Stimulated activated CD4-positive, alpha-beta T cell treated with anti-CD3 and anti-CD28 coated beads, Interleukin-1b, Interleukin-23, amount 100 ng/mL, for 24 hours (primary cell): ENCODE measurements at places on chromosomes 2 and 18.
A peak's percentile ranks its signal among the peaks of the same experiment; 100 is the strongest.

DNA sequence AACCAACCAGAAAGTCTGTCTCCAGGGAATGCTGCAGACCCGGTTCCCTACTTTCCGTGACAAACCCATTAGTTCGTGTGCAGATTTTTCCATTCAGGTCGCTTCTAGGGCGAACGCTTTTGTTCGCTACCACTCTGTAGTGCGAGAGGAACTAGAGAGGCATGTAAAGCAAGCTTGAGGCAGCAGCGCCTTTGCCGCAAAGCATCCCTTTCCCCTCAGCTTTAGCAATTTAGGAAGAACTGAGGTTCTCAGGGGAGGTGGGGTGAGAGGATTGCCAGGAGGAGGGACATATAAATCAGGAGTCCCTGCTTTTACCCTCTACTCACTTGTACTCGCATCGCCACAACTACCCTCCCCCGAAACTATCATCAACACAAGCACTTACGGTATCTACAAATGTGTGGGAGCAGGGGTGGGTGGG is 748 bp upstream of the ZNF804A start:
- DNase-seq, result no peak

DNA sequence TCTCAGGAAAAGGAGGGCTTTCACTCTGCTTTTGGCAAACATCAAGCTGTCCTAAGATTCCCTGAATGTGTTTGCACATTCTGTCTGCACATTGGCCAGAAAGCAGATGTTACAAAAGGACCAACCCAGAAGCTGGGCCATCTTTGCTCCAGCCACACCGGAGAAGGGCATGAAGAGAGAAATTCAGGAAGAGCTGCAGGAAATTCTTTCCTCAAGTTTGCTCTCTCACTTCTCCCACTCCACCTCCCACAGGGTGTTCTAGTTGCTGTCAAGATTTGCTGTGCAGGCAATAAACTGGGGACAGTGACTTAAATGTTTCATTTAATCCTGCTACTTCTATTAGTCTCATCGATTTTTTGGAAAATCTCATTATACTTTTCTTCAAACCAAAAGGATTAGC is 137.7 kb upstream of the UNC80 start:
- no peak for DNase-seq

DNA sequence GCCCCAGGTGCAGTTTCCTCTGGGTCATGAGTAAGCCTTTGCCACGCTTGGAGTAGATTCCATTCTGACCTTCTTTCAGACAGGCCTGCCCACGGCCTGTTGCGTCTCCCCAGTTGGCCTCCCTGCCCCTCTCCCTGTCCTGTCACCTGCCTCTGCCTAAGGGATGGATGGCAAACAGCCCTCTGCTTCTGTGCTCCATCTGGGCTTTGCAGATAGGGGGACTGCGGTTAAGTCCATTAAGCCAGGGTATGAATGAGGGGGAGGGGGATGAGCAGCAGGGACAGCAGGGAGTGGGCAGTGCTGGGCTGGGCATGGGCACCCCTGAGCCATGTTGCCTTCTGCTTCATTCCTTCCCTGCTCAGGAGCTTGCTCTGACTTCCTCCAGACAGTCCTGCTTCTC is 37.6 kb upstream of the B3GNT7 start:
- DNase-seq, result no peak

- DNase-seq, result no peak
These were observed 122.0 kb upstream of the NDUFV2 start for GRCh38 chr18:8980496-8980895.

DNA sequence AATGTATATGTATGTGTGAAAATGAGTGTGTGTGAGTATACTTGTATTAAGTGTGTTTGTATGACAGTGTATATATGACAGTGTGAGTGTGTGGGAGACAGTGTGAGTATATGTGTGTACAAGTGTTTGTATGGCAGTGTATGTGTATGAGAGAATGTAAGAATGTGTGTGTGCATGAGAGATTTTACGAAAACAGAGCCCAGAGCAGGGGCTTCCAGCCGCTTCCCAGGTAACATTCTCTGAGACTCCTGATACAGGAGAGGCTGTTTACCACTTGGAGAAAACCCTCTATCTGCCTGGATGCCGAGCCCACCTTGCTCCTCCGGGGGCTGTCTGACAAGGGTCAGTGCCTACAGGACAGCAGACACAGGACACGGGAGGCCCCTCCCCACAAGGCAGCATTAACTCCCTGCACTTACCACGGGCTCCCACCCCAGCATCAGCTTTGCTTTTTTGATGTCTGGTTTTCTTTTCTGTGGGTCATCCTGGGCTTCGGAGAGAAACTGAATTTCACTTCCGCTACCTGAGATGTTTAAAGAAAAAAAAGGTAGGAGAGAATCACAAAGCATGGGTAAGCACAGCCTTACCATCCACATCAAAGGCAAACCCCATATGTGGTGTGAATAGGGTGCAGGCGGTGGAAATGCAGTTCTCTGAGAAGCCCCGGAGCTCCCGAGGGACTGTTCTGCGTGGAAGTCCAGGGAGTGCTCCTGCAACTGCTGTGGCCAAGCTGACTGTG is 97.6 kb downstream of the UXS1 start:
- no peak for DNase-seq

DNA sequence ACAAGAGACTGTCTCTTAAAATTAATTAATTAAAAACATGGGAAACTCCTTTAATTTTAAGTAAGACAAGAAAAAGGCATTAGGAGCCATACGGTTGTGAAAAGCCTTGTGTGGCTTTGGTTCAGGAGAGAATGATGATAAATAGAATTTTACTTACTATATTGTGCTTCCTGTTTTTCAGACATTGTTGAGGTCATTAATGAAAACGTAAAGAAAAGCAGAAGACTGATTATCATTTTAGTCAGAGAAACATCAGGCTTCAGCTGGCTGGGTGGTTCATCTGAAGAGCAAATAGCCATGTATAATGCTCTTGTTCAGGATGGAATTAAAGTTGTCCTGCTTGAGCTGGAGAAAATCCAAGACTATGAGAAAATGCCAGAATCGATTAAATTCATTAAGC is 10.7 kb upstream of the IL1RL2 start:
- DNase-seq, result no peak

GRCh38 chr2:216092646-216093045 is 10.9 kb downstream of the TMEM169 start:
- no peak for DNase-seq

- no peak for DNase-seq
These were observed 79.8 kb downstream of the ASB1 start for GRCh38 chr2:238506371-238507068.

GRCh38 chr2:11754700-11755015 is 8.2 kb downstream of the LPIN1 start:
- no peak for DNase-seq

- no peak for DNase-seq
These were observed 292.8 kb downstream of the LNPK start for GRCh38 chr2:175709248-175709647.

DNA sequence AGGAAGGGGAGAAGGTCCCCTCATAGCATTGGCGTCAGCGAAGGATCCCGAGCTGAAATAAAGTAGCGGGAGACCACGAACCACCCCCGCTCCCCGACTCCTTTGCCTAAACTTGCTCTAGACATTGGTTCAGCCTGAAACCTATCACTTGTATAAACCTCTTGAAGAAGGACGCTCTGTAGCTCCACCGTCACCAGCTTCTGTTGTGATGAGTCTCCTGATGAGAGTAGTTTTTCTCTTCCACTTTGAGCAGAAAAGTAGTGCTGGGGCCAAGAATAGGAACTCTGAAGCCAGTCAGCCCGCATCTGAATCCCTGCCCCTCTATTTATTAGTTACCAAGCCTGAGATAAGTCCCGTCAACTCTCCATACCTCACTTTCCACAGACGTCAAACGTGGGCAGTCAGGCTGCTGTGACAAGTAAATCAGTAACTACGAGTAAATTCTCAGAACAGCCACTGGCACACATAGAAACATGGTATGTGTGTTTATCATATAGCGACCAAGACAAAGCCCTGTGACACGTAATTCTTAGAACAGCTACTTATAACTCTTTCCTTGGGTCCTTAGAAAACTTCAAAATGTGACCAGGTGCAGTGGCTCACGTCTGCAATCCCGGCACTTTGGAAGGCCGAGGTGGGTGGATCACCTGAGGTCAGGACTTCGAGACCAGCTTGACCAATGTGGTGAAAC is 61.7 kb downstream of the CD226 start:
- DNase-seq, result no peak

- no peak for DNase-seq
These were observed 84.7 kb downstream of the GLI2 start for GRCh38 chr2:120820263-120820952.

DNA sequence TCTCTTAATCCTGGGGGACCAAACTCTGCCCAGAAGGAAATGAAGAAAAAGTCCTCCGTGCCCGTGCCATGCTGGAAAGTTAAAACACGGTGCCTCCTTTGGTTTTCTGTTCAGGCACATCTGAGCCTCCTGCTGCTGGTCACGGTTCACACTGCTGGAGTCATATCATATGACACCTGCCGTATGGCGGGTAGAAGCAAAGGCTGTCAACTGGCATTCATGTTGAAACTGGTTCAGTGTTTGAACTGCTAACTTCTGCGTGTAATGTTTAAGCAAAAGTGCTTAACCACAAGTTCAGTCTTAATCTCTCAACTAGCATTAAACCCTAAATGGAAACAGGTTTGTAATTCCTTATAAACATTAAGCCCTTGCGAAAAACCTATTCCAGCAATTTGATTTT is 3.1 kb downstream of the STK39 start:
- no peak for DNase-seq

GRCh38 chr2:43519643-43520221 is 76.1 kb downstream of the THADA start:
- no peak for DNase-seq

DNA sequence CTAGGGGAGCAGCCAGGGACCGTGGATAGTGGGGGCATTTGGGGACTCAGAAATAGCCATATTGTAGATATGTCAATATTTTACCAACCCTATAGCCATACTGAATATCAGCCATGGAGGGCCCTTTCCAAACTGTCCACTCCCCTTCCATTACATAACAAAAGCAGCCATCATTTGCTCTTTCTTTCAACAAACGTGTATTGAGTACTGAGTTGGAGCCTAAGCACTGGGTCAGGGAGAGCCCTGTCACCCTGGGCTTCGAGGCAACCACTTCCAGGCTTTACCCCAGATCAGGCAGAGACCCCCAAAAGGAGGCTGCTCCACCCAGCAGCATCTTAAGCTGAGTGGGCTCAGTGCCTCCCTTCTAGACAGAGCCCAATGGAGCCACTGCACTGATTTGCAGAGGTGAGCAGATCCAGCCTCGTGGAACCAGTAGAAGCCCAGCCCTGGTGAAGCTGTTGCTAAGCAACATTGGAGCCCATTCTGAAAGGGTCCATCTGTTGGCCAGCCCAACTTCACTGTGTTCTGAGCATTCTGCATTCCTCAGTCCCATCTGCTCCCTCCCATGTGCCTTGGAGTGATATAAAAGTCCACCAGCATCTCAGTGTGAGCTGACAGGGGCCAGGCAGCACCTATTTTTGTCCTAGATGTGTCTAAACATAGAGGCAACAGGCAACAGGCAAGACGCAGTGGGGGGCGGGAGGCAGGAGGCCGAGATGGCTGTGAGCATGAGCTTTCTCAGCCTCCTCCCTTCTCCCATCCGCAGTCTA is 112.1 kb downstream of the PLB1 start:
- DNase-seq, result no peak

DNA sequence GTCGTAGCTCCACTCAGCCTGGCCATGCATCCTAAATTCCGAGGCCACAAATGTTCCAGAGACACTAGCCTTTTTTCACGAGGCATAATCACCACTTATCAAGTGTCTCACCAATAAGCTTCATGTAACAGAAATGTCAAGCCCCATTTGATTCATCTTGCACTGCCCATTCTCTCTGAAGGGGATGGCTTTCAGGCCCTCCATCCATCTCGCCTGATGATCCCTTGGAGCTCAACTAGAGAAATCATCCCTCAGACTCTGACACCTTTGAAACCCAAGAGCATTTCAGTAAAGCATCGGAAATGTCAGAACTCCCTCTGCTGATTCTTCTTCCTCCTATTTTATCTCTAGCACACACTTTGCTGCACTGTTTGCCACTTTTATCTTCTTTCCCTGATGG is 91.7 kb downstream of the DCC start:
- no peak for DNase-seq

DNA sequence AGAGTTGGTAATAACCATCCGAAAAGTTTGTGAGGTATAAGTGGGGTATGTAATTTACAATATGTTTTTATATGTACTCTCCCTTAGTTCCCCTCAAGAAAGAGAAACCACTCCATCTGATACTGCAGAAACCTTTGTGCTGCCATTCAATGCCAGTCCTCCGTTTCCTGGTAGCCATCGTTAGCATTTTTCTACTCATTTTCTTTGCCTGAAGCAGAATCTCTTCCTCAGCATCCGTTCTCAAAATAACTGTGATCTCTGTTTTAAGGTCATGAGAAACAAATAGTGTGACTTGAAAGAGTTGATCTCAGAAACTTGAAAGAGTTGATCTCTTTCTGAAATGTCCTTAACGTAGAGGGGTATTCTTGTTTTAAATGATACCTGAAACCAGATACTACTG is 996 bp downstream of the PTCD3 start:
- no peak for DNase-seq

DNA sequence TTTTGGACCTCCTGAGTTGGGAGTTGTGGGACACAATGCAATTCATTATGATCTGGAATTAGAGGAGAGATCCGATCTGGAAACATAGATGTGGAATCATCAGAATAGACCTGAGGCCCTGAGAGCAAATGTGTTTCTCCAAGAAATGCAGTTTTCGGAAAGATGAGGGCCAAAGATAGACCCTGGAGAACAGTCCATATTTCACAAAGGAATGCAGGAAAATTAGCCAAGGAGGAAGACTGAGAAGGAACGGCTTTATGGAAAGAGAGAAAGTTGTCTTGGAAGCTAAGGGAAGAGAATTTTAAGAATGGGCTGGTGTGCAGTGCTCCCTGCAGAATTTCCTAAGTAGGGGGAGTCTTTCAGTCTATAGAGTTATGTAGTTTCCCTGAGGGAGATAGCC is 11.1 kb upstream of the ZNF532 start:
- DNase-seq, result no peak

DNA sequence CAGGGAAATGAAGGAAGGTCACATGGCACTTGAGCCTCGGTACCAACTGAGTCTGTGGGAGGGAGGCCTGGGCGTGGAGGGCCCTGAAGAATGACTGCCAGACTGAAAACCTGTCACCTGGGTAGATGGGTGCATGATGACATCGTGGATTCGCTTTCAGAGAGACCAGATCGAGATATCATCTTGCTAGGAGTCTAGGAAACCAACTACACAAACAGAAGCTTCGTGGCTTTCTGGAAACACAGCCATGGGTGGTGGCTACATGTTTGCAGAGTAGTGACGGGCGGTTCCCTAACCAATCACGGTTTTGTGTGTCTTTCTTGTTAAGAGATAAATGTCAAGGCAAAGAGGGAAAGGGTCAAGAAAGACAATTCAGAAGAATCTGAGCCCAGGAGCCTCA is 155.0 kb downstream of the EIPR1 start:
- peak; percentile 51 for DNase-seq

GRCh38 chr2:191657977-191658376 is 20.0 kb upstream of the NABP1 start:
- DNase-seq, result no peak

- DNase-seq, result no peak
These were observed 32.0 kb upstream of the PLB1 start for GRCh38 chr2:28463893-28464292.

DNA sequence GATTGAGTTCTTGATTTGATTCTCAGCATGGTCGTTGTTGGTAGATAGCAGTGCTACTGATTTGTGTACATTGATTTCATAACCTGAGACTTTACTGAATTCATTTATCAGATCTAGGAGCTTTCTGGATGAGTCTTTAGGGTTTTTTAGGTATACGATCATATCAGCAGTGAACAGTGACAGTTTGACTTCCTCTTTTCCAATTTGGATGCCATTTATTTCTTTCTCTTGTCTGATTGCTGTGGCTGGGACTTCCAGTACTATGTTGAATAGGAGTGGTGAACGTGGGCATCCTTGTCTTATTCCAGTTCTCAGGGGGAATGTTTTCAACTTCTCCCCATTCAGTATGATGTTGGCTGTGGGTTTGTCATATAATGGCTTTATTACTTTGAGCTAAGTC is 27.9 kb upstream of the CXCR2 start:
- DNase-seq, result no peak
